HepG2 (cell line): ENCODE measurements at places on chromosomes 5 and 9. TPM values are rescaled to one million over a fixed set of nuclear protein-coding genes. Genes with fewer than 3 reads are reported as not detected.
A peak's percentile ranks its signal among the peaks of the same experiment; 100 is the strongest.

GRCh38 chr5:106584268-106584667 is 1086.5 kb downstream of the EFNA5 start:
- no peak overlapping the region for H3K4me3 ChIP-seq
- no peaks in the 10 kb centered on the region for H3K27me3 ChIP-seq
- no peak overlapping the region for H3K27ac ChIP-seq

- H3K27ac ChIP-seq, result no peak overlapping the region
- no peak overlapping the region for H3K4me3 ChIP-seq
- DNase-seq, result peak; percentile 50
- H3K4me1 ChIP-seq, result peaks cover 24% of the 10 kb centered on the region
- H3K27me3 ChIP-seq, result 0 out of 3 replicates have a peak, but pooled peaks cover 4% of the 10 kb centered on the region
Observed at GRCh38 chr5:143657647-143658285, 154.2 kb upstream of the HMHB1 start.

- no peaks in the 10 kb centered on the region for H3K36me3 ChIP-seq
- H3K27me3 ChIP-seq, result no peaks in the 10 kb centered on the region
- peaks cover 52% of the 10 kb centered on the region for H3K4me1 ChIP-seq
Observed at GRCh38 chr5:134439210-134439654, 27.6 kb upstream of the CDKN2AIPNL start.

DNA sequence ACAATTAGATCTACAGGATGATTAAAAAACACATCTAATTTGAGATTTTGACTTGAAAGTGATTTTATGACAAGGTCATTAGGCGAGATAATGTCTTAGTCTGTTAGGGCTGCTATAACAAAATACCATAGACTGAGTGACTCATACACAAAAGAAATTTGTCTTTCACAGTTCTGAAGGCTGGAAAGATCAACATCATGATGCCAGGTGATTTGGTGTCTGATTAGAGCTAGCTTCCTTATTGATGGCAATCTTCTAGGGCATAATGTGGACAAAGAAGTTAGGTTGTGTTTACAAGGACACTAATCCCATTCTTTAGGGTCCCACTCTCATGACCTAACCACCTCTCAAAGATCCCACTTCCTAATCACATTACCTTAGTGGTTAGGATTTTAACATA is 256.7 kb downstream of the TUSC1 start:
- H3K27me3 ChIP-seq, result no peaks in the 10 kb centered on the region
- H3K27ac ChIP-seq, result no peak overlapping the region
- no peak for DNase-seq
- no peaks in the 10 kb centered on the region for H3K36me3 ChIP-seq
- H3K4me1 ChIP-seq, result no peaks in the 10 kb centered on the region

GRCh38 chr5:122532035-122532434 is 220.0 kb downstream of the SNCAIP start:
- H3K4me1 ChIP-seq, result no peaks in the 10 kb centered on the region
- no peak overlapping the region for H3K4me3 ChIP-seq
- no peak overlapping the region for H3K27ac ChIP-seq
- H3K27me3 ChIP-seq, result no peaks in the 10 kb centered on the region
- no peaks in the 10 kb centered on the region for H3K36me3 ChIP-seq

DNA sequence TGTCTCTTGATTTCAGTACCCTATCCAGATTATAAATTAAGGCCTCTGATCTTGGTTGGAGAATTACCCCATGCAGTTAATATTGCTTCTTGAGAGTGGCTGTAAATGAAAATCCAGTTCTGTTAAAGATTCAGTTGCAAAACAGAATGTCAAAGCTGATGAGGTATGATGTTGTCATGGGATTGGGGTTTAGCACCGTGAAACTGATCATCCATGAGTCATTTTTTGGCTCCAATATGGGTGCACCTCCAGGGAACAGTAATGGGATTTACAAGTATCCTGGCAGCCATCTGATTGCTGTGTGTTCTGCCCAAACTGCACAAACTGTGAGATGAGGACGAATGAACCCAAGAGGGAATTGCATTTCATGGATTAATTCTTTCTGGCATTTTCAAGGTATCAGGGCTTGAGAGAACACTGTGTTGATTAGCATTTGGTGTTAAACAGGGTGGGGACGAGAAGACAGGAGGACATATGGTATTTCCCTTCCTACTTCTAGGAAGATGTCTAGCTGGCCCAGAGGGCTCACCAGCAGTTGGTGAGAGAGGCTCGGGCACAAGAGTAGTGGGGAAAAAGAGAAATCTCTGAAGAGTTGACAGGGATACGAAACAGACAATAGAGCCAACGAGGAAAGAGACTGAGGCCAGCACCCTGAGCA is 214.7 kb downstream of the GAS1 start:
- H3K4me3 ChIP-seq, result no peak overlapping the region
- no peaks in the 10 kb centered on the region for H3K4me1 ChIP-seq
- no peaks in the 10 kb centered on the region for H3K36me3 ChIP-seq
- DNase-seq, result no peak
- H3K27ac ChIP-seq, result no peak overlapping the region

DNA sequence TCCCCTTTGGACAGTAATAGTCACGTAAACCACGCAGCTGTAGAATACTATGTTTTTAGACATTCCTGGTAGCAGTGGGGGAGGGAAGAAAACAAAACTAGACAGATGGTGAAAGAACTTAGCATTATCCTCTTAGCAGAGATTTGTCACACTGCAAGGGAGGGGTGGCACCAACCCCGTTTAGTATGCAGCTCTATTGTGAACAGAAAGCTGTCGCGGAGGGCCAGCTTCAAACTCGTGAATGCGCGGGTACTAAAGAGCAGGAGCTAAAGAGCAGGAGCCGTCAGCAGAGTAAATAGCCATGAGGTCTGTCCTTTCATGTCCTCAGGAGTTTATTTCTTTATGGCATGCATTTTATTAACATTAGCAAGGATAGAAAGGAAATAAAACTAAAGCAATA is 141.9 kb upstream of the SLC12A2 start:
- H3K4me1 ChIP-seq, result peaks cover 14% of the 10 kb centered on the region
- no peaks in the 10 kb centered on the region for H3K36me3 ChIP-seq
- no peak overlapping the region for H3K4me3 ChIP-seq
- no peak for DNase-seq
- no peaks in the 10 kb centered on the region for H3K27me3 ChIP-seq

- H3K36me3 ChIP-seq, result no peaks in the 10 kb centered on the region
- no peak overlapping the region for H3K27ac ChIP-seq
- H3K27me3 ChIP-seq, result no peaks in the 10 kb centered on the region
- no peak overlapping the region for H3K4me3 ChIP-seq
- H3K4me1 ChIP-seq, result no peaks in the 10 kb centered on the region
- DNase-seq, result no peak
Observed at GRCh38 chr9:98607787-98608186, 100.9 kb downstream of the GABBR2 start.

GRCh38 chr5:38595132-38595745 is 38.8 kb upstream of the LIFR start:
- no peaks in the 10 kb centered on the region for H3K27me3 ChIP-seq
- H3K36me3 ChIP-seq, result no peaks in the 10 kb centered on the region
- H3K4me1 ChIP-seq, result peaks cover 12% of the 10 kb centered on the region; the same call in 1 of the 2 replicates
- H3K4me3 ChIP-seq, result no peak overlapping the region
- no peak overlapping the region for H3K27ac ChIP-seq

DNA sequence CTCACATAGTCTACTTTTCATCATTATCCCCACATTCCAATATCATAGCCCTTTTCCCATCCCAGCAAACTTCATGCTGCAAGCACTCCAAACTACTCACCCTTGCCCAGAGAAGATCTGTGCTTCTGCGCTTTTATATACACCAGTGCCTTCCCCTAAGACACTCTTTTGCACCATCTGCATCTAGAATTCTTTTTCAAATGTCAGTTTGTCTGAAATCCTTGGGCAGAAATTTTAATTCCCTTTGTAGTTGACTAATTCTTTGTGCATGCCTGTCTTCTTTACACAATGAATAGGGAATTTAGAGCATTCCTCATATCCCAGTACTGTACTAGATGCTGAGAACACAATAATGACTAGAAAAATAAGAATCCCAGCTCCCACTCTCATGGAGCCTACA is 298.9 kb downstream of the KCNN2 start:
- H3K27ac ChIP-seq, result no peak overlapping the region

DNA sequence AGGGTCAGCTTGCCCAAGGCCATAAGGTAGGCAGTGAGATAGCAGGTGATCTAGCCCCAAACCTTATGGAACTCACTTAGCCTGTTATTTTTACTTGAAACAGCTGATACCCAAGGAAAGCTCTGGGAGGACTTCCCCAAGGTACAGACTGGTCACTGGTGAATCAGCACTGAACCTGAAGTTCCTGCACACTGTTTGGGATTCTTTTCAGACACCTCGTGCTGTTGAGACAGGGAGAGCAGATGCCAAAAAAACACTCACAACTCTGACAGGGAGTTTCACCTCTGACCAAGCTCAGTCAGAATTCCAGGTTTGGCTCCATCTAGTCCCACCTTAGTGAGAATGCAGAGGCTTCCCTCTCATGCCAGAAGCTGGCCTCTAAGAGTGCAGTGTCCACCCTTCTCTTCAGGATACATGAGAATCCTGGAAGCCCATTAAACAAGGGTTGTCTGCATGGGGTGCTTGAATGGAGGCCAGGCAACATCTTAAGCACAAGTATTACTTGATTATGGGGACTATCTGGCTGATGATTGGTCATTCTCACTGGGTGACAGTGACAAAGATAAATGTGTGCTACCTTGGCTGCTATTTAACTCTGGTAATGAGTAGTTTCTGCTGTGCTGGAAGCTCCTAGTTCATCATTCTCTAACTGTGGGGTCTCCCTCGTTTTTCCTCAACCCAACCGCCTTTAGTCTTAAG is 122.8 kb upstream of the SLIT3 start:
- no peaks in the 10 kb centered on the region for H3K27me3 ChIP-seq
- no peak for DNase-seq
- H3K36me3 ChIP-seq, result no peaks in the 10 kb centered on the region
- no peaks in the 10 kb centered on the region for H3K4me1 ChIP-seq
- H3K27ac ChIP-seq, result no peak overlapping the region
- no peak overlapping the region for H3K4me3 ChIP-seq

DNA sequence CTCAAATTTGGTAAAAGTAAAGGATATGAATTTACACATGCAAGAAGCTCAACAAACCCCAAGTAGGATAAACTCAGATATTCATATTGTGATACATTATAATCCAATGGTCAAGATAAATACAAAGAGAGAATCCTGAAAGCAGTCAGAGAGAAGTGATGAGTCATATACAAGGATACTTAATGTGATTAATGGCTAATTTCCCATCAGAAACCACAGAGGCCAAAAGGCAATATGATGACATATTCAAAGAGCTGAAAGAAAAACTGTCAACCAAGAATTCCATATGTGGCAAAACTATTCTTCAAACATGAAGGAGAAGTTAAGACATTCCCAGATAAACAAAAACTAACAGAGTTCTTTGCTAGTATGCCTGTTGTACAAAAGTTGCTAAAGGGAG is 19.5 kb upstream of the IRF1 start:
- H3K27me3 ChIP-seq, result no peaks in the 10 kb centered on the region
- no peaks in the 10 kb centered on the region for H3K36me3 ChIP-seq

DNA sequence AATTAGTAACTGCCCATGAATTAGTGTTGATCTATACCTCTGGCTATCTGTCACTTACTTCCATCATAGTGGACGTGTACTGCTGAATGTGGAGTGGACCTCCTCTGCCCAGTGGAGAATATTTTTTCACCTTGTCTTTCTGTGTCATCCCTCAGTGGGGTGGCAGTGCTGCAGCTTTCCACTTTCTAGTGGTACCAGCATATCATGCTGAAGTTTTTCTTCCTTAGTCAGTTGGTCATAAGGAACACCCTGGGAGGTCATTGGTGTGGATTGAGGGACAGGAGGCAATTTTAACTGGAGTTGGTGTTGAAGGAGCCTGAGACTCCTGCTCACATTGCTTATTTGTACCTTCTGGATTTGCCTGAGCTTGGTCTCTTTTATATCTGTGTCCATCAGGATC is 151.7 kb upstream of the ANKH start:
- no peak for DNase-seq
- no peaks in the 10 kb centered on the region for H3K4me1 ChIP-seq
- H3K27me3 ChIP-seq, result peaks cover 2% of the 10 kb centered on the region; the same call in 1 of the 2 replicates
- H3K4me3 ChIP-seq, result no peak overlapping the region

- H3K36me3 ChIP-seq, result no peaks in the 10 kb centered on the region
- no peak for DNase-seq
- H3K27ac ChIP-seq, result no peak overlapping the region
- H3K4me1 ChIP-seq, result peaks cover 16% of the 10 kb centered on the region
- H3K4me3 ChIP-seq, result no peak overlapping the region
- no peaks in the 10 kb centered on the region for H3K27me3 ChIP-seq
Observed at GRCh38 chr5:17403695-17404490, 94.1 kb upstream of the TAF11L2 start.

DNA sequence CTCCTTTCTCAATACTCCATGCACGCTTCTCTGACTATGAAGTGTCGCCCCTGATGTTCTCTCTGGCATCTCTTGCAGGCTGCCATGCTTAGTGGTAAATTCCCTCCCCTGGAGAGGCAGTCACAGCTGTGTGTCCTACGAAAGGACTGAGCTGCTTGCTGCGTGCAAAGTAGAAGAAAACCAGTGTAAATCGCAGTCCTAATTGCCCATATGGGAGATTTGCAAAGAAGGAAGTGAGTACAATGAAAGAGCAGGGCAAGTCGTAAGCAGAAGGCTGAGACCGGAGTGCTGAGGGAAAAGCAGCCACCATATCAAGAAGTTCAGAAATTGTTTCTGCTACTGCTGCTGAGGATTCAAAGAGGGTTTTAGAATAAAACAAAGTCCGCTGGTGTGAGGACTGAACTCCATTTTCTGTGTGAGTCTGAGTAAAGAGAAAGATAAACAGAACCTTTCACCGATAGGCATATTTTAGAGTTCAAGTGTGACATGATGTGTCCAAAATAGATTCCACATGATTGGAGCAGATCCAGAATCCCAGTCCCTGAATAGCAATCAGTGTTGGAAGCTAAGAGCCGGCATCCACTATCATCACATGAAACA is 507.8 kb upstream of the MPDZ start:
- H3K4me1 ChIP-seq, result peaks cover 13% of the 10 kb centered on the region
- no peak for DNase-seq
- H3K36me3 ChIP-seq, result no peaks in the 10 kb centered on the region
- no peak overlapping the region for H3K4me3 ChIP-seq
- H3K27ac ChIP-seq, result no peak overlapping the region

- H3K27me3 ChIP-seq, result no peaks in the 10 kb centered on the region
- H3K4me1 ChIP-seq, result peaks cover 28% of the 10 kb centered on the region
- no peaks in the 10 kb centered on the region for H3K36me3 ChIP-seq
- no peak overlapping the region for H3K4me3 ChIP-seq
- no peak overlapping the region for H3K27ac ChIP-seq
- peak; percentile 30 for DNase-seq
Observed at GRCh38 chr5:155004138-155004744, 9.3 kb upstream of the KIF4B start.

The TRMO gene
- 18.6 and 21.5 TPM in 2 replicates for total RNA-seq

The RANBP3L gene
- total RNA-seq, result 0.09 TPM in 1 of 2 replicates, not detected in the other

The SHOC1 gene
- not detected in 2 replicates for total RNA-seq

The HAVCR2 gene
- total RNA-seq, result 0.07 TPM in 1 of 2 replicates, not detected in the other

The CSF1R gene
- total RNA-seq, result not detected in 2 replicates

The STKLD1 gene
- 1.1 and 2.2 TPM in 2 replicates for total RNA-seq

The TMEM174 gene
- not detected in 2 replicates for total RNA-seq
